ENCODE measurements at places on chromosomes 5 and 9.

GRCh38 chr5:153626836-153627235 lies 136.4 kb downstream of the GRIA1 start:
- DNase-seq: no peak

- no peak for DNase-seq
These were observed 910.2 kb downstream of the TAF11L14 start for GRCh38 chr5:18544421-18544820.

DNA sequence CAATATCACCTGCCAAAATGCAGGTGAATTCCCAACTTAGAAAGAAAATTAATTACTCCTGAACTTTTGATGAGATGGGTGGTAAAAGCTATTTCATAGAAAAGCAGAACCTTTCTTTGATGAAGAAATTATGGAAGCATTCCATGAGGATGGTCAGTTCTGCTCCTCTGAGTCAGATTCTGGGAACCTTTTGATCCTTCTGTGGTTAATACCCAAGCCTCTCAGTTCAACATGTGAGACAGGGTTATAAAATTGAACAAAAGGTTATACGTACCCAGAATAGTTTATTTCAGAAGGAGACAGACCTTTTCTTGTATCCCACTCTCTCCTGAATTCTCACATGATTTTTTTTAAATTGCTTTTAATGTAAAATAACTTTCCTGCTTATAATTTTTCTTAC lies 767.6 kb upstream of the ADAMTS16 start:
- no peak for DNase-seq

GRCh38 chr9:87776481-87777379 lies 50.8 kb downstream of the CTSL start:
- no peak for DNase-seq

DNA sequence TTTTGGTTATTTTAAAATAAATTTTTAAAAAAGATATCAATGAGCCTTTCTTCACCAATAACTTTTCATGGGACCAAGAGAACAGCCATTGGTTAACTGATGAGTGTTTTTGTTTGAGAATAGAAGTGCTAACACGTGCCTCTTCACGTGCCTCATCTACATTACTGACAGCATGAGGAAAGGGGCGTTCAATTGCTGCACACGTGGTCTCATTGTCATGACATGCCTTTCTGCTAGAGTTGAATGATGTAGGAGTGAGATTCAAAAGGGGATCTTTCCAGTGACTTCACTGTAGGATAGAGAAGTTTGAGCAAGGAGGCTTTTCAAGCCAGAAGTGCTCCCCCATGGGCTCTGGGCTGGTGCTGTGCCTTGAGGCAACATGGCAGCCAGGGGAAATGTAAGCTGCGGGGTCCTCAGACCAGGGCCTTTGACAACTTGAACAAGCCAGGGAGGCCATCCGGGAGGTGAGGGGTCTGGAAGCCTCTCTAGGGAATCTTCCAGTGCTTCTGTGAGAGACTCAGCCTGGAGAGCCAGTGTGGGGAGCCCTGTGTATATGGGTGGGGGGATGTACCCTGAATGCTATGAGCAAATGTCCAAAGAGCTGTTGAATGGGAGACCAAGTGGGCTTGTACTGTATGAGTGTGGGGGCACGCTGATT lies 51.2 kb upstream of the FSTL4 start:
- no peak for DNase-seq

Measured in MG63 (cell line).